ENCODE measurements at places on chromosomes 7 and 10. TPM values are rescaled to one million over a fixed set of nuclear protein-coding genes. Genes with fewer than 3 reads are reported as not detected.

Gene TMEM60
- 22.9 TPM for total RNA-seq

Gene C1GALT1
- total RNA-seq, result 15.6 TPM

Gene PPP3CB
- 46.9 TPM for total RNA-seq

Gene BTBD16
- not detected for total RNA-seq

Gene TUBAL3
- not detected for total RNA-seq

Gene RAPGEF5
- 6.0 TPM for total RNA-seq

Gene NUTM2D
- 13.0 TPM for total RNA-seq

Gene C10orf95
- total RNA-seq, result 0.27 TPM

Gene SEC24C
- 85.9 TPM for total RNA-seq

Gene CPA4
- total RNA-seq, result 0.72 TPM

Gene C10orf105
- total RNA-seq, result 0.12 TPM

Gene FFAR4
- not detected for total RNA-seq

Gene LRMDA
- total RNA-seq, result 0.98 TPM

GRCh38 chr7:134504660-134505164 lies 22.7 kb upstream of the AKR1B10 start:
- no peak for DNase-seq

- DNase-seq, result no peak
Measured at GRCh38 chr7:142319970-142320369, 62.1 kb upstream of the PRSS58 start.

DNA sequence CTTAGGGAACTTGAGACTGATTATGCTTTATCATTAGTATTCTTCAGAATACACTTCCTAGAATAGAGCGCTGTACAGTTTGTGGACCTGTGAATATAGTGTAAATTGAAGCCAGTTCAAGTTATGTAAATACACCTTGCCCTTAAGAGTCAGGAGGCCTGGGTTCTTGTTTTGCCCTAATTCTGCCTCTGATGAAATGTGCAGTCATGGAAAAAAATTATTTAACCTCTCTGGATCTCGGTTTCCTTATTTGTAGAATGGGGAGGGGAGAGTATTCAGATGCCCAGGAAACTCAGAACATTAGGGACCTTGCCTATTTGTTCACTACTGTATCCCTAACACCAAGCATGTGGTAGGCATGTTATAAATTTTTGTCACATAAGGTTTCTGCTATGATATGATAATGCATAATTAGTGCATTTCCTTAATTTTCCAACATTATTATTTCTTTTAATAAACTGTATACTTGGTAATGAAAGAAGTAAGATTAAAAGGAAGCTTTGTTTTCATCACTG lies 1.3 kb downstream of the EXOC6 start:
- DNase-seq, result no peak

GRCh38 chr7:157372300-157373232 lies 35.8 kb downstream of the DNAJB6 start:
- DNase-seq, result no peak

DNA sequence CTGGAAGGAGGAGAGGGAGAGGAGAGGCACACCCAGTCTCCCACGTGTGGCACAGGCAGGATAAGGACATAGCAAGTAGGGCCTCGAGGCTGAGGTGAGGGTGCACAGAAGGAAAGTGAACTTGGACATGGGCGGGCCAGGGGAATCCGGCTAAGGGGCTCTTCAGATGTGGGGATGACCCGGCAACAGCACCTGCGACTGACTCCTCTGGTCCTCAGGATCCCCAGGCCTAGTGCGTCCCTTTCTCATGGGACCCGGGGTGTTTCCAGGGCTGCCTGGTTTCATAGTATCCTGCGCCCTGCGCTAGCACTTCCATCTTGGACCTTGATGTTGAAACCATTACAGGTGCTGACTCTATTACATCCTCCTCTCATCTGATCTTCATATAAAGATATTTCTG lies 96.1 kb upstream of the LYZL2 start:
- no peak for DNase-seq

DNA sequence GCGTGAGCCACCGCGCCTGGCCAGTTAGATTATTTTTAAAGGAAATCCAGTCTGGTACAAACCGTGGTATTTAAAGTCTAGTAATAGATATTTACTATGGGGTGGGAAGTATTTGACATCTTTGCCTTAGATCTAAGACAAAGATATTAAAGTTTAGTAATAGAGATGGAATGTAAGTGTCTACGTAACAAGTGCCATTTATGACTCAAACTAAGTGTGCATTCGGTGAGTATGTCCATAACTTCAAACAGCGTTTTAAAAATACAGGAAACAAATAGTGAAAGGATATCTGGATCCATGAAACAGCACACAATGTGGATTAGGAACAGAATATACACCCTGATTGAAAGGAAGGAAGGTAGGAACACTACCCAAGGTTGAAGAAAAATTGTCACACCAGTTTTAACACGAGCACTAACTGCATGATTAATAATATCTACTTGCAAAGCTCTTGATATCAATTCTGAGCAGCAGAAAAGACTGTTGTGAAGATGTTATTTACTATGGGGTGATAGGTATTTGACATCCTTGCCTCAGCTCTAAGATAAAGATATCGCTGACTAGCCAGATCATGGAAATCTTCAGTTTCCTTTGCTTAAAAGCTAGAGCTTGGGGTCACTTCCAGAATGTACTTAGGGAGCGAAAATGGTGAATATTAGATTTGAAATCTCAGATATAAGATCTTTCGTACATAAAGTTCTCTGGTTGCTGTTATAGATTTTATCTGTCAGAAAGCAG lies 48.7 kb downstream of the EPC1 start:
- DNase-seq, result no peak

DNA sequence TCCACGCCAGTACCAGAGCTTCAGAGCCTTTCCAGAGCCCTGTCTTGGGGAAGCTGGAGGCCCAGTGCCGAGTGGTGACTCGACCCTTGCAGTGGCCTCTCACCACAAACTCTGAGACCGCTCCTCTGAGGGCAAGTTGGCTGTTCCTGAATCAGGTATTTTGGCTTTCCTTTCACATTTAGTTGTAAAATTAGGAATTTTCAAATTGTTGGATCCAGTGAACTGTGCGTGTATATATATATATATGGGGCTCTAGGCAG lies 128.7 kb upstream of the UNC5B start:
- no peak for DNase-seq

DNA sequence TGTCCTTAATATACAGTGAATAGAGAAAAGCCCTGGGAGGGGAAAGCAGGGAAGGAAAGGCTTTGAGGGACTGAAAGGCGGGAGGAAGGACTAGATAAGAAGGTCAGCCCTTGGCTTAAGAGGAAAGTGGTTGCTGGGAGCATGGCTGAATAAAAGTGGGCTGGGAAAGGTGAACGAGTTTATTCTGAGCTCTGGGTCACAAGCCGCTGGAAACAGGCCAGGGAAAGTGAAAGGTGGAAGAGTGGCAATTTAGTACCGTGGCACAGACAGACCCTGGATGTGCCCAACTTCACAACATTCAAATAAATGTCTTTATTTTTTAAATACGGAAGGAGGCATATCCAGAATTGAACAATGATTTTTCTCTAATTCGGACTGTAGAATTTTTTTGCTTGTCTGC lies 39.7 kb downstream of the TAC1 start:
- no peak for DNase-seq

GRCh38 chr10:25818751-25819150 lies 115.3 kb upstream of the MYO3A start:
- DNase-seq, result no peak

GRCh38 chr7:37450035-37450434 lies 1.4 kb upstream of the ELMO1 start:
- no peak for DNase-seq

DNA sequence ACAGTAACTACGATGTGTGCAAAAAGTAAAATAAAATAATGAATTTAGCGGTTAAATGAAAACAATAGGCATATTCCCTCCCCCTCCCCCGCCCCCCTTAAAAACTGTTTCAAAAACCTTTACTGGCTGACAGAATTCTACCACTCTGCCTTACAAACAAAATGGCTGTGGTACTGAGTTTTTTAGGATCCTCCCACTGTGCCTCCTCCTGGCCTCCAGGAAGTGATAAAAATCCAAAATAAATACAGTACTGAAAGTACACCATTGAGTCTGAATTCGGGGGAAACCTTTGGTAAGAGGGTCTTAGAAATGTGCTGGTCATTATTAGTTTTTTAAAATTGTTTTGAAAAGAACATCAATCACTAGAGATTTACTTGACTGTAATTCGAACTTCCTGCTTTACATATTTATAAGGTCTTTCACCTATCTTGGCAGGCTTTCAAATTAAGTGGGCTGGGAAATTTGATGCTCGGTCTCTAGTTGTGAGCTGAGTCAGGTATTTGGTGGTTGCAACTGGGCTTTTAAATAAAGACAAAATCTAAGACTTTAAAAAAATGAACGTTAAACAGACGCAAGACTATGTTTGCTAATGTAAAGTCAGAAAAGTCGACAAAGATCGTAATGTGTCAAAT lies 32.5 kb upstream of the EPC1 start:
- no peak for DNase-seq

GRCh38 chr10:4809156-4809555 lies 16.9 kb upstream of the AKR1E2 start:
- DNase-seq, result no peak

DNA sequence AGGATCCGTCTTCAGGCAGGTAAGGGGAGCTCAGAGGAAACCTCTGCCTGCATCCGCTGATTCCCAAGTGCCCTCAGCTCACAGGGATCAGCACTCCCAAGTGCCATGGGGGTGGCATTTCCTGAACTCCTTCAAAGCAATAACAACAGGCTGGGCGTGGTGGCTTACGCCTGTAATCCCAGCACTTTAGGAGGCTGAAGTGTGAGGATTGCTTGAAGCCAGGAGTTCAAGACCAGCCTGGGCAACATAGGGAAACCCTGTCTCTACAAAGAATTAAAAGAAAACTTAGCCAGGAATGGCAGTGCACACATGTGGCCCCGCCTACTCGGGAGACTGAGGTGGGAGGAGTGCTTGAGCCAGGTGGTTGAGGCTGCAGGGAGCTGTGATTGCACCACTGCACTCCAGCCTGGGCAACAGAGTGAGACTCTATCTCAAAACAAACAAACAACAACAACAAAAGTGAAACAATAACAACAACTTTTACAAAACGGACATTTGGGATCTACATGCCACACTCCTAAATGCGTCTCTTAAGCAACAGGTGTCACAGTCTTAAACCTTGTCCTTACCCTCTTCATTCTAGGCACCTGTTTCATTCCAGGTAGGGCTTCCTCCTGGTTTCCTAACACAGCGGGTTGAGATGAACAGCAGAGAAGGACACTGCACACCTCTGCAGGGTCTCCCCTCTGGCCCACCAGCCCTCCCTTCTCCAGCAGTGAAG lies 73.8 kb downstream of the PAXIP1 start:
- DNase-seq, result no peak

- DNase-seq, result no peak
Measured at GRCh38 chr7:96388620-96389383, 66.9 kb upstream of the SLC25A13 start.

DNA sequence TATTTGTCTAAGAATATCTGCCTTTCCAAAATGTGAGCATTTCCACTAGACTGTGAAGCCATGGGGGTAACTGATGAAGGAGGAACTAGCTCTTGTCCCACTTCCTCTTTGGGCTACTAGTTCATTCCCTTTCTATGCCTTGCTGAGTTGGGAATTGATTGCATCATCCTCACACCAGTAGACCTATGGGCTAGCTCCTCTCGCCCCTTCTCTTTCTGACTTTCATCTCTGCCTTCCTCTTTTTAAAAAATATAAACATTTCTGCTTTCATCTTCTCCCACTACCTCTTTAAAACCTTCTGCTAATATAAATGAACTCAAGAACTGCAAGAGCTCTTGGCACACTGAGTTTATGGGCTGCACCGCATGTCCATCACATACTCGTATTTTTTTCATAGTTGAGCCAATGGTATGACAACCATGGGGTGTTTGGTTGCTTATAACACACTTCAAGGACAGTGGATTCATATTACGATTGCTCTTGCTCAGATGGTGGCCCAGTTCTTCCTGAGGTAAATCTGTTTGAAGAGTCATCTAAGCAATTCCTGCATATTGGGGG lies 182.0 kb downstream of the REEP3 start:
- no peak for DNase-seq

Measured in neural crest cell (in vitro differentiated cells).